ENCODE measurements at places on chromosomes 5 and 9. TPM values are rescaled to one million over a fixed set of nuclear protein-coding genes. Genes with fewer than 3 reads are reported as not detected.

The PSD2 gene
- total RNA-seq = not detected

The GCNT4 gene
- total RNA-seq = 1.6 TPM

DNA sequence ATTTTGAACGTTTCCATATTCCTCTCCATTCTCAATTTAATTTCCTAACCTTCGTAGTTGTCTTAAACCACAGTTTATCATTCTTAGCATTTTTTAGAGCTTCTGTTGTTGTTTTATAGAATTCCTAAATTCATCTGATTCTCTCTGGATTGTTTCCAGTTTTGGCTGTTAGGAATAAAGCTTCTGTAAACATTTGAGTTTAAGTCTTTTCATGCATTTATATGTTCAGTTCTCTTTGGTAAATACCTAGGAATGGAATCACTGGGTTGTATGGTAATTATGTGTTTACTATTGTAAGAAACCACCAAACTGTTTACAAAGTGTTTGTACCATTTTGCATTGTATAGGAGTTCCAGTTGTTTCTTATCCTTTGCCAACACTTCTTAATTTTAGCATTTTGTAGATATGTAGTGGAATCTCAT is 29.7 kb downstream of the GPR21 start:
- H3K4me1 ChIP-seq = no peaks in the 10 kb centered on the region
- H3K27me3 ChIP-seq = no peaks in the 10 kb centered on the region
- no peaks in the 10 kb centered on the region for H3K36me3 ChIP-seq
- H3K4me3 ChIP-seq = no peak overlapping the region
- peak overlapping the region; percentile 65 for H3K27ac ChIP-seq
- DNase-seq = no peak

GRCh38 chr5:4531756-4532704 is 608.1 kb upstream of the ADAMTS16 start:
- no peaks in the 10 kb centered on the region for H3K36me3 ChIP-seq
- no peak overlapping the region for H3K4me3 ChIP-seq
- H3K27me3 ChIP-seq = no peaks in the 10 kb centered on the region
- H3K27ac ChIP-seq = no peak overlapping the region
- peaks cover 18% of the 10 kb centered on the region for H3K4me1 ChIP-seq

The SH3TC2 gene
- 2.5 TPM for total RNA-seq

GRCh38 chr5:149550268-149550583 is 1.0 kb downstream of the CSNK1A1 start:
- peaks cover 15% of the 10 kb centered on the region for H3K4me1 ChIP-seq
- peaks cover 8% of the 10 kb centered on the region for H3K36me3 ChIP-seq

DNA sequence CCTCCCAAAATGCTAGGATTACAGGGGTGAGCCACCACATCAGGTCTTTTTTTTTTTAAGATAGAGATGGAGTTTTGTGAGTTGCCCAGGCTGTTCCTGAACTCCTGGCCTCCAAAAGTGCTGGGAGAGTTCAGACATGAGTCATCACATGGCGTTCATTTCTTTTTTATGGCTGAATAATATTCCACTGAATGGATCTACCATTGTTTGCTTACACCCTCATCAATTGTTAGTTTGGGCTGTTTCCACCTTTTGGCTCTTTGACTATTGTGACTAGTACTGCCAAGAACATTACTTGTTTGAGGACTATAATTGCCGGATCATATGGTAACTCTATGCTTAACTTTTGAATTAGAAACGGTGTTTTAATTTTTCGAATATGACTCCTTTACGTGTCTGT is 787 bp upstream of the N4BP3 start:
- no peak for DNase-seq
- peak overlapping the region; percentile 80 for H3K27ac ChIP-seq
- peaks cover 58% of the 10 kb centered on the region for H3K27me3 ChIP-seq
- peaks cover 93% of the 10 kb centered on the region for H3K4me1 ChIP-seq
- no peak overlapping the region for H3K4me3 ChIP-seq
- no peaks in the 10 kb centered on the region for H3K36me3 ChIP-seq

The SAPCD2 gene
- total RNA-seq = 14.7 TPM

- DNase-seq = peak; percentile 1
- H3K4me3 ChIP-seq = no peak overlapping the region
- no peaks in the 10 kb centered on the region for H3K36me3 ChIP-seq
- H3K27ac ChIP-seq = no peak overlapping the region
- peaks cover 13% of the 10 kb centered on the region for H3K27me3 ChIP-seq
Measured at GRCh38 chr9:114958021-114958843, 27.8 kb upstream of the TNFSF8 start.

DNA sequence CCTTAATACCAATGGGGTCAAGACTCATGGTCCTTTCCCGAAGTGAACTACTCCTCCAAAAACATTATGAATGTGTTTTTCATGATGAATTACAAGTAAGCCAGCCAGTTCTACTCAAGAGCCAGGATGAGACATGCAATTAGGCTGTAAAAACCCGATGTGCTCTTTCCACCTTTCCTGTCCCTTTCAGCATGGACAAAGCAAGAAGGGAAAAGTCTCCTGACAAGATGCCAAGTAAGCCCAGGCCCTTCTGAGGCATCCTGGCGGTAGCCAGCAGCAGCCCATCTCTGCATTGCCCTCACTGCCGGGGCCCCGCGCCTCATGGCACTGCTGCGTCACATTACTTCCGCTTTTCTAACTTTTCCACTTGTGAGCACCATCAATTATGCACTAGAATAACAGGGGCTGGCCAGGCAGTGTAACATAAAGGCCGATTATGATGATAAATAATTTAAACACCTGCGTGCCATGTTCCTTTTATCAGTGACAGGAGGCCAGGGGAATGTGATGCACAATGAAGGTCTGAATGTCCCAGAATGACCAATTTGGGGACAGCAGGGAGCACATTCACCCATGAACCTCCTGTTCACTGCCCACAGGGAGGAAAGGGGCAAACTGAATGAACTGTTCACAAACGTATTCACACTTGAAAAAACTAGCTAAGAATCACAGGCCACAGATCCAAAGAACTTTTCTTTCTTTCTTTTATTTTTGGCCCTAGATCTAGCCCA is 37.4 kb downstream of the EFNA5 start:
- H3K27me3 ChIP-seq = no peaks in the 10 kb centered on the region
- H3K4me1 ChIP-seq = peaks cover 21% of the 10 kb centered on the region
- H3K36me3 ChIP-seq = no peaks in the 10 kb centered on the region
- no peak overlapping the region for H3K4me3 ChIP-seq
- no peak overlapping the region for H3K27ac ChIP-seq
- DNase-seq = no peak

The CDH9 gene
- not detected for total RNA-seq

GRCh38 chr9:35071814-35072460 is 488 bp downstream of the VCP start:
- DNase-seq = peak; percentile 48
- no peaks in the 10 kb centered on the region for H3K27me3 ChIP-seq
- H3K36me3 ChIP-seq = peaks cover 12% of the 10 kb centered on the region
- peak overlapping the region; percentile 100 for H3K27ac ChIP-seq

DNA sequence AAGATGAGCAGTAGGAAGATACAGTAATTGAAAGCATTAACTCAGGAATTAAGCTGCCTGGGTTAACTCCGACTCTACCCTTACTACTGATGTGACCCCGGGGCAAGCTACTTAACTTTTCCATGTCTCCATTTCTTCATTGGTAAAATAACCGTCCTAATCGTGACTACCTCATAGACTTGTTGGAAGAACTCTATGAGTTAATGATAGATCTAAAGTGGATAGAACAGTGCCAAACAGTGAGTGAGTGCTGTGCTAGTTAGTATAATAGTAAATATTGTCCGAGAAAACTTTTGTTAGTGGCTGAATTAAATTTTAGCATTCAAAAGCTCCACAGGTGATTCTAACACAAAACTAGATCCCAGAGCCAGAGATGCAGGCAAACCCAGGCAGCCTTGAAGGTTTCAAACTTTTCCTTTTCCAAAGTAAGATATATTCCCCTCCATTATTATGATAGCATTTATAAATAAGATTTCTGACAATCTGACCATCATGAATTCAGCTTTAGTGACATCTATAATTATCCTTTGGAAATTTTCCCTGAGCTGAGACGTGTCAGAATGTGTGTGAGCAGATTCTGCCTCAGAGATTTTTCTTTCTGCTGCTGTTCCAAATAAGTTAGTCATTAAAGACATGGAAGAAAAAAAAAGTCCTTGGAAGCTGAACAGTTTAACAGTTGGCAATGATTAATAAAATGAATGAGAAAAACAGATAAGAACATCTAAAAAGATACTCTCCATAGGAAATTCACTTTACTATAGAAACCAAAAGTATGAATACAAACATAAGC is 369.5 kb downstream of the PRELID2 start:
- H3K27me3 ChIP-seq = no peaks in the 10 kb centered on the region
- H3K27ac ChIP-seq = no peak overlapping the region
- H3K4me3 ChIP-seq = no peak overlapping the region
- H3K4me1 ChIP-seq = no peaks in the 10 kb centered on the region

GRCh38 chr9:132005899-132006298 is 73.8 kb downstream of the MED27 start:
- H3K27me3 ChIP-seq = no peaks in the 10 kb centered on the region
- peaks cover 31% of the 10 kb centered on the region for H3K4me1 ChIP-seq
- peak overlapping the region; percentile 86 for H3K27ac ChIP-seq
- H3K36me3 ChIP-seq = no peaks in the 10 kb centered on the region
- no peak overlapping the region for H3K4me3 ChIP-seq
- no peak for DNase-seq

GRCh38 chr5:1169211-1170115 is 31.9 kb upstream of the SLC6A19 start:
- no peak for DNase-seq
- no peak overlapping the region for H3K27ac ChIP-seq
- no peak overlapping the region for H3K4me3 ChIP-seq
- H3K27me3 ChIP-seq = peaks cover 51% of the 10 kb centered on the region
- H3K36me3 ChIP-seq = no peaks in the 10 kb centered on the region

The CCDC152 gene
- total RNA-seq = 0.38 TPM

The IFNK gene
- total RNA-seq = not detected

The UNC13B gene
- 36.8 TPM for total RNA-seq

DNA sequence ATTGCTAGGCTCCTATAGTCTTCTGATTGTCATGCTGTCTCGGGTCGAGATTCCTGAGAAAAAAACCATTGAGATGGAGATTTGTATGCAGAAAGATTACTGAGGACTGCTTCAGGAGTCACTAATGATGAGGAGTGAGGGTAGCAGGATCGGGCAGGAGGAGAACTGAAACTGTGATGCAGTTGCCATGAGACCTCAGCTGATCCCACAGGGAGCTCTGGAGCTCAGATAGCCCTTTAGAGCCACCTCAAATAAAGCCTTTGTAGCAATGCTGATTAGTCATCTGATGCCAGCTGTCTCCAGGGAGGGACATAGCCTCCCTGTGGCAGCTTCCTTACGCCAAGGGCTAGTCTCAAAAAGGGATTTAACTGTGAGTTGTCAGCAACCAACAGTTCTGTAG is 256.9 kb downstream of the DMAC1 start:
- H3K36me3 ChIP-seq = no peaks in the 10 kb centered on the region
- no peaks in the 10 kb centered on the region for H3K27me3 ChIP-seq
- H3K27ac ChIP-seq = no peak overlapping the region
- no peak overlapping the region for H3K4me3 ChIP-seq
- no peak for DNase-seq

The KIF4B gene
- not detected for total RNA-seq

GRCh38 chr9:114345493-114346065 is 15.9 kb downstream of the ORM2 start:
- peaks cover 48% of the 10 kb centered on the region for H3K36me3 ChIP-seq
- no peak for DNase-seq
- H3K4me3 ChIP-seq = no peak overlapping the region
- no peaks in the 10 kb centered on the region for H3K27me3 ChIP-seq
- peaks cover 13% of the 10 kb centered on the region for H3K4me1 ChIP-seq

The ARAP3 gene
- 1.1 TPM for total RNA-seq

GRCh38 chr9:19918630-19919029 is 129.8 kb upstream of the SLC24A2 start:
- no peaks in the 10 kb centered on the region for H3K4me1 ChIP-seq
- no peak overlapping the region for H3K27ac ChIP-seq
- H3K4me3 ChIP-seq = no peak overlapping the region

GRCh38 chr9:36118706-36119105 is 17.8 kb upstream of the GLIPR2 start:
- H3K36me3 ChIP-seq = peaks cover 47% of the 10 kb centered on the region
- H3K4me3 ChIP-seq = no peak overlapping the region
- H3K4me1 ChIP-seq = no peaks in the 10 kb centered on the region

The TUSC1 gene
- total RNA-seq = 15.0 TPM

The TMC1 gene
- 1.1 TPM for total RNA-seq

Measured in esophagus squamous epithelium (tissue), 5 donors.